ENCODE measurements at places on chromosomes 2 and 18. TPM values are rescaled to one million over a fixed set of nuclear protein-coding genes. Genes with fewer than 3 reads are reported as not detected.

DNA sequence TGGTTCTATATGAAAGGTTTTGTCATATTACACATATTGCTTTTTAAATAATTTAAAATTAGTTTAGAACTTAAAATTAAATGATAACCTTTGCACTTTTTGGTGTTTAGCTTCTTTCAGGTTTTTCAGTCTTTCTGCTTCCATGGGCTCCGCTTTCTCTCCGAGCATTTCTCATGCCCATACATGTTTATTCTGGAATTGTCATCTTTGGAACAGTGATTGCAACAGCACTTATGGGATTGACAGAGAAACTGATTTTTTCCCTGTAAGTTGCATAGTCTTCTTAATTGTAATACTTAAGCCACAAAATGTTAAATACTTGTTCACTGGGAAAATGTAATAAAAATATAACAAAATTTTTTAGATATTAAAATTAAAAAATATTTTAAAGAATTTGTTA is 31.0 kb downstream of the CYBRD1 start:
- DNase-seq: no peak

Gene DSEL
- total RNA-seq: 0.72 TPM

GRCh38 chr18:21853016-21853415 is 112.4 kb downstream of the MIB1 start:
- DNase-seq: no peak

- no peak for DNase-seq
These were observed 4.3 kb downstream of the RAX start for GRCh38 chr18:59268721-59269562.

DNA sequence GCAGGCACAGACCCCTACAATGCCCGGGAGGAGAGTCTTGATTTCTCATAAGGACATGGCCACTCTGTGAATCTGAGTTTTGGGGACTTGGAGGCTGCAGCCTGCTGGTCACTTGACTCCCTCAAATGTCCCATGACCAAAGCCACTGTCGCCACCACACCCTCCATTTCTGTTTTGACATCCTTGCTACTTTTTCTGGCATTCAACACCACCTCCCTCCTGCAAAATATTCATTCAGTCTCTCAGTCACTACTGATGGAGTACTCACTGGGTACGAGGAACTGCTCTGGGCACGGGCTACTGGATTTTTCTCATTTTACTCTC is 208.6 kb upstream of the HAAO start:
- no peak for DNase-seq

- DNase-seq: no peak
These were observed 26.5 kb downstream of the BCL2 start for GRCh38 chr18:63292831-63293683.

DNA sequence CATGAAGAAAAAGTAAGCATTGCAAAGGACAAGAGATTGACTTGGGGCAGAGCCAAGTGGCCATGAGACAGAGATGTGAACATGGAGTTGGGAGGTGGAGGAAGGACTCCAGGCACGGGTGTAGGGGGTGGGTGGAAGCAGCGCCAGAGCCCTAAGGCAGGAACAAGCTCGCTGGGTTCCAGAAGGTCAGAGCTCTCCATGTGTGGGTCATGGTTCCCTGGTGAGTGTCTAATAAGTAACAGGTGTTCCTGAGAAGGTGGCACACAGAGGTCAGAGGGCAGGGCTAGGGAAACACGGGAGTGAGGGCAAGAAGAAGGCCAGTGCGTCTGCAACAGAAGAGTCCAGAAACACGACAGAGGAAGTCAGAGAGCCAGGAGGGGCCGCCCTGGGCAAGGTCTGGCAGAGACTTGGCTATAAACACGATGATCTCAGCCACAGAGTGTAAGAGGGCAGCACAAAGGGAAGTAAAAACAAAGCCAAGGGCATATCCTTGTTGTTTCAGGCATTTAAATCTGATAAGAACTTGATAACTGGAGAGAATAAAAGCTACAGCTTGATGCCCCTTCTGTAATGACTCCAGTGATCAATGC is 260.8 kb downstream of the TGIF1 start:
- peak; percentile 89 for DNase-seq

Gene DRC1
- not detected for total RNA-seq

Gene VWC2L
- total RNA-seq: not detected

GRCh38 chr2:61470965-61471904 is at the start of gene USP34:
USP34 (minus strand) TSS chr2:61471087; CDS start chr2:61470692, 395 bp downstream.
- peak; percentile 95 for DNase-seq

DNA sequence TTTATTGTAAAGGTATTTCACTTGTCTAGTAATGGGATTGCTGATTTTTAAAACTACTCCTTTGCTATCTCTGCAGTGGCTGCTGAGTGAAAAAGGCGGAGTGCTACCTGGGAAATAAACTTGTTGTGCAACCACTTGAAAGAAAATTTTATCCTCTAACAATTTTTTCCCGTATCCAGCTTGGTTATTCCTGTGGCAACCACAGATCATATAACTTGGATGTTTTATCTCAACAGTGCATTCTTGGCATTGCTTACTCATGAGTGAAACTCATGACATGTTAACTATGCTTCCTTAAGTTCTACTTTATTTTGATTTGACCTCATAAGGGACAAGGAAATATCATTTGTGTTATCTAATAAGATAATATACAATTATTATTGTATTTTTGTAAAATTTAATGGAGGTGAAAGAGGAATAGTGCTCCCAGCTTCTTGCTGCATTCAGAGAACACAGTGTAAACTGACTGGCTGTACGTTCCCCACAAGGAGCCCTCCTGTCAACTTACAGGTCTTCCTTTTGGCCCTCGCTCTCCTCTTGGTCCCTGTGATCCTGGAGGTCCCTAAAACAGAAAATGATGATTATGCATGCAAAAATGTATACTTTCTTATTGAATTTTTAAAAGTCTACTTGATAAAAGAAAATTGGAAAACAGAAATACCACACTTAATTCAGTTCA is 82.7 kb downstream of the COL5A2 start:
- no peak for DNase-seq

- no peak for DNase-seq
These were observed 536 bp downstream of the PDE1A start for GRCh38 chr2:182426082-182426917.
